ENCODE measurements at places on chromosomes 12 and 14.

- peak; percentile 35 for DNase-seq
Observed at GRCh38 chr14:31926123-31926522, 151.0 kb upstream of the ARHGAP5 start.

- DNase-seq = no peak
Observed at GRCh38 chr14:68966872-68967301, 12.2 kb downstream of the ACTN1 start.

- no peak for DNase-seq
Observed at GRCh38 chr14:31137214-31137889, 70.2 kb downstream of the HECTD1 start.

- DNase-seq = no peak
Observed at GRCh38 chr12:121217063-121217462, 7.1 kb downstream of the P2RX4 start.

DNA sequence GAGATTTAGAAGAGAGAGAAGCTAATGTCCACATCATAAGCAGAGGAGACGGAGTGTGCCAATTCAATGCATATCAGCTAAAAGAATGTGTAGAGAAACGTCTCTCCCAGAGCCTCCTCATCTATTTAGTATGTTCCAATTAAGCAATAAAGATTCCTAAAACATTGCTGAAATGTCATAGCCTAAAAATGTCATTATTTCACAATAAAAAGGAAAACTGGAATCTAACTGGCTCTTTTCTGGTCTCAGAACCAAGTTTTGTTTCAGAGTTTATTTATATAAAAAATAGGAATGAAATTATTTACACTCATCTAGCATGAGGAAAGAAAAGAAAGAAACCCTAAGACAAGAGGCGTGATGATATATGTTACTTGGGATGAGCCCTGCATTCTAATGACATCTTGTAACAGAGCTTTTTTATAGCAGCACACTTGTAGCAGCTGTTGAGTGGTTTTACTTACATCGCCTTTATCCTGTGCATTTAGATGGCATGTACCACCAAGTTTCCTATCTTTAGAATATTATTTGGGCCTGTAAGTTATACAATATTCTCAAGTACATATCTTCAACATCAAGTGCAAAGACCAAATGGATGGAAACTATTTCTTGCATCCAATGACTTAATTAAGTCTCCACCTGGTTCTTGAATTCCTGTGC is 266.3 kb upstream of the PRKD1 start:
- DNase-seq = no peak

DNA sequence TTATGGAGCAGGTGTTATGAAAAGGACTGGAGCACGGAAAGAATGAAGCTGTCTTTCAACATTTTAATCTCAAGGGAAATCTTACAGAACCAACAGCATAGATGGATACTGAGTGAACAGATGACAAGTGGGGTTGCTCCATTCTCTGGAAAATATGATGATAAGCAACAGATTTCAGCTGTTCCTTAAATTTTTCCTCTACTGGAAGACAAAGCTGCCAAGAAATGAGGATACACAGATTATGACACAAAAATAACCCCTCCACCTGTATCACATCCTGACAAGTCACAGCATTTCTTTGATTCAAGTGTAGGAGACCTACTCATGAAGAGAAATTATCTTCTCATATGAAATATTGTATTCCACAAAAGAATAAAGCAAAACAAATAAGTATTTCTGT is 13.0 kb upstream of the TMTC2 start:
- DNase-seq = peak; percentile 39

GRCh38 chr12:98417266-98417665 is 98.1 kb upstream of the TMPO start:
- DNase-seq = no peak

All from NCI-H1694 (cell line).